ENCODE measurements at places on chromosomes 5 and 9. TPM values are rescaled to one million over a fixed set of nuclear protein-coding genes. Genes with fewer than 3 reads are reported as not detected.

Gene WNK2
- total RNA-seq, result 0.22 TPM

Gene IL9
- 0.51 TPM for total RNA-seq

Gene ANGPTL2
- 0.07 TPM for total RNA-seq

Gene DMRTA1
- not detected for total RNA-seq

Gene ABL1
- total RNA-seq, result 35.1 TPM

Gene OSMR
- total RNA-seq, result 0.17 TPM

Gene ST6GALNAC6
- total RNA-seq, result 114 TPM

Gene DDX4
- total RNA-seq, result 0.83 TPM

Gene IDNK
- total RNA-seq, result 9.8 TPM

Gene WDR5
- 37.2 TPM for total RNA-seq

Gene MYOZ3
- not detected for total RNA-seq

Gene OR1L4
- not detected for total RNA-seq

Gene SHC3
- not detected for total RNA-seq
